ENCODE measurements at places on chromosomes 7 and 10. TPM values are rescaled to one million over a fixed set of nuclear protein-coding genes. Genes with fewer than 3 reads are reported as not detected.

- peak; percentile 44 for DNase-seq
Measured at GRCh38 chr10:71757399-71757922, 15.9 kb downstream of the VSIR start.

GRCh38 chr7:90764848-90765570 is 168.9 kb downstream of the CDK14 start:
- no peak for DNase-seq

The ODAD2 gene
- total RNA-seq: not detected

DNA sequence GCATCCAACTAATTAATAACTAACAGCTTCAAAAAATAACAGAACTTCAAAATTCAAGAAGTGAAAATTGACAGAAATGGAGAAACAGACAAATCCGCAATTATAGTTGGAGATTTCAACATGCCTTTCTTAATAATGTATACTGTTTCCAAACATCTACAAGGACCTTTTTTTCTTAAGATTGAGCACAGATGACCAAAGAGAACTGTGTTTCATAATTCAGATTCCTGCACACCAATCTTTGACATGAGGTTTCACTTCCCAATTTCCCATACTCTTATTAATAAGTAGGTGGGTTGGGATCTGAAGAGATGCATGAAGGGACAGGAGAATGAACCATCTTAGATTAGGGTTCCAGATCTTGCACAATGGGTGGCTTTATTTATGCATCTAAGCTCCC is 24.9 kb upstream of the GIMAP7 start:
- DNase-seq: no peak

DNA sequence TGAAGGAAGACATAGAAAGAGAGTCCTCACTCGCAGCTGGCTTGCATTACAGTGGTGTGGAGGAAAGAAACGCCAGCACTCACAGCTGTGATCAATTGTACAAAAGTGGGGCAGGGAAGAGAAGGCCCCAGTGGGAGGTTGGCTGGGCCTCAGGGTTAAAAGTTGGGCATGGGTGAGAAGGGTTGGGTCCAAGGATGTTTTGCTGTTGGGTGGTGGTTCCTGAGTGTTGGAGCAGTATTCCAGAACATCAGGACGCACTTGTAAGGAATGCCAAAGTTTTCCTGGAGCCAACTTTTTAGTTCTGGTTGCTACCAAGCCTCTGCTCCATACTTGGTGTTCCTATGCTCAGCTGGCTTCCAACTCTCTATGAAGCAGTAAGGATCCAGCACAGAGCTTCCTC is 55.4 kb upstream of the MKRN1 start:
- no peak for DNase-seq

The IFIT2 gene
- total RNA-seq: 5.6 TPM

GRCh38 chr10:93378997-93379730 is 103.0 kb downstream of the MYOF start:
- DNase-seq: no peak

- DNase-seq: no peak
Measured at GRCh38 chr7:51606601-51607154, 290.1 kb upstream of the COBL start.

- no peak for DNase-seq
Measured at GRCh38 chr7:129698516-129699418, 87.2 kb downstream of the NRF1 start.

DNA sequence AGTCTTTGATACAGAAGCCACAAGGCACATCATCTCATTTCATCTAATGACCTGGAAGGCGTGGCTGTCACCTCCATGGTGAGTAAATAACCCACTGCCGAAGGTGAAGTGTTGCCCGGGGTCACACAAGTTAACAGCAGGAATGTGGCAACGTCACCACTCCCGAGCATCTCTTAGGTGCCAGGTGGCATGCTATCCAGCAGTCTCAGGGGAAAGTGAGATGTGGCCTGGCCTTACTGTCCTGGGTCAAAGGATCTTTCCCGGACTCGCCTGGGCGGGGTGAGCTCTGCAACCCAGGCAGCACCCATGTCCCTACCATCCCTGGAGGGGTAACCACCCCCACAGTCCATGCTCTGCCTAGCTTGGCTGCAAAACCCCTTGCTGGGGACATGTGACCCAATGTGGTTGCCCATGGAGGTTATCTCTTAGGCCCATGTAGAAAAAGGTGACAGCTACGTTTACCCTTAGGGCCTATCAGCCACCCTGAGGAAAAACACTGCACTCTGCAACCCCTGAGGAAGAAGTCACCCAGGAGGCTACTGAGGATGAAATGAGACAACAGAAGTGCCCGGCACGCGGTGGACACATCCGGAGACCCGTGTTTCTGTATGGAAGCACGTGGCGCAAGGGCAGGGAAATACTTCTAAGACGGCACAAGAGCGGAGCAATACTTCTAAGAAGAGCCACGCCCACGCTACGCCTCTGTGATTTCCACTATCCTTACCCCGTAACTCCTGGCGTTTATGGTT is 52.0 kb downstream of the BAIAP2L1 start:
- DNase-seq: no peak

- no peak for DNase-seq
Measured at GRCh38 chr7:74216361-74216761, 6.6 kb downstream of the LAT2 start.

DNA sequence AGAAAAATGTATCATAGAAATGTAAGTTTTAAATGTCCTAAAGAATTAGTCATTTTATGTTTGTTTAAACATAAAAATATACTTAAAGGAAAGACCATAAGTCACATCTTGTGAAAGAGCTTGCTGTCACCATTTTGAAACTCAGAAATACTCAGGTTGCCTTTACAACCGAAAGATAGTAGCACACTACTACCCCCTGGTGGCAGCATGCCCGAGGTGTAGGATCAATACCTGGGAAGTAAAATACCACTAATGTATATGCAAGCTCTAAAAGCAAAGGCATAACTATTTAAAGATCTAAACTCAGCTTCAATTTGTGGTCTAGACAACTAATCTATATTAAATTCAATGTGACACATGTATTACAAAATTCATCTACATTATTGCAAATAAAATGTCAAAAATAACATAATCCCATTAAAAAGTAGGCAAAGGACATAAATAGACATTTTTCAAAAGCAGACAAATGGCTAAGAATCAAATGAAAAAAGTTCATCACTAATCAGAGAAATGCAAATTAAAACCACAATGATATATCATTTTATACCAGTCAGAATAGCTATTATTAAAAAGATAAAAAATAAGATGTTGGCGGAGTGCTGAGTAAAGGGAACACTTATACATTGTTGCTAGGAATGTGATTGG is 47.7 kb upstream of the FGL2 start:
- DNase-seq: peak; percentile 78

DNA sequence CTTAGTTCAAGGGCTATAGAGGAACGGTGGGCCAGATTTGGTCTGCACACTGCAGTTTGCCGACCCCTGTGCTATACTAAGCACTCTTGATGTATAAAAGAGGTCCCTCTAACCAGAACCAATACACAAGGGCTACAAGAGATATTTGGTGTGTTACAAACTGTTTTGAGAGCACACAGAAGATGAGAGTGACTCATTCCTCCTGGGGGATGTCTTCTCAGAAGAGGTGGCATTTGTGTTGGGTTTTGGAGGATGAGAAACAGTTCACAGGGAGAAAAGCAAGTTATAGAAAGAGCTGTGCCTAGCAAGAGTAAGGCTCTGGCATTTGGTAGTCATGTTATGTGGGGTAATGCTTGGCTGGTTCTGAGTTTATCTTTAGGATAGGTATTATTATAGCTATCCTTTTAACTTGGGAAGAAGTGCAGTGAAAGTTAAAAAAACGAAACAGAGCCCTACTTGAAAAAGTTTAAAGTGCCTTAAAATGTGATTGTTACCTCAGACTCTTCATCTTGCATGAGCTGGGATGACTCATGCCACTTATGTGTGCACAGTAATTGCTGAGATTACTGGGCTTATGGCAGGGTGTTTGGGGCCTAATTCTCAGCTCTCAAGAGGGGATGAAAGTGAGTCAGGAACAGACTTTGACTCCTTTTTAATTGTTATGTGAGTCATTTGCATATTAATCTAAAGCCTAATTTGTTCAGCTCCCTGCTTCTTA is 160.4 kb downstream of the KIF20B start:
- no peak for DNase-seq

The SPDYE11 gene
- total RNA-seq: not detected

The DUSP5 gene
- 1.2 TPM for total RNA-seq

- no peak for DNase-seq
Measured at GRCh38 chr7:11570205-11570604, 261.8 kb downstream of the THSD7A start.

The COL13A1 gene
- total RNA-seq: not detected

The TMUB1 gene
- 45.6 TPM for total RNA-seq
